ENCODE measurements at places on chromosomes 13 and 19. TPM values are rescaled to one million over a fixed set of nuclear protein-coding genes. Genes with fewer than 3 reads are reported as not detected.

Gene ZNF14
- 7.9 TPM for total RNA-seq

Gene MISP3
- 0.81 TPM for total RNA-seq

Gene RNF6
- 39.3 TPM for total RNA-seq

GRCh38 chr19:24101459-24102115 is 14.6 kb downstream of the ZNF254 start:
- no peak for DNase-seq
- peaks cover 73% of the 10 kb centered on the region for H3K36me3 ChIP-seq
- no peaks in the 10 kb centered on the region for H3K27me3 ChIP-seq
- H3K27ac ChIP-seq, result no peak overlapping the region
- H3K4me1 ChIP-seq, result no peaks in the 10 kb centered on the region

DNA sequence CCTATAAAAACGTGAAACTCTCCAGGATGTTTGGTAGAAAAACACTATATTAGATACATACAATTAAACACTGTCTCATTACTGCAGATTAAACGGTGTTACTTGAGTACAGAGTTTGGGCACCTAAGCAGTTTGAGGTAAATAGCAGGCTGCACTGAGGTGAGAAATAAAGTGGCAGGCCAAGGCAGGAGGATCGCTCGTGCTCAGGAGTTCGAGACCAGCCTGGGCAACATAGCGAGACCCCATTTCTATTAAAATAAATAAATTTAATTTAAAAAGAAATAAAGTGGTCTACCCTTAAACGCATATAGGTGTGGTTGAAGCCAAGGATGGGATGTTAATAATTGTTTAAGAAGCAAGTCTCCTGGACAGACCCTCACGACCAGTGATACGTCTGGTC is 1.2 kb downstream of the PSPC1 start:
- H3K36me3 ChIP-seq, result peaks cover 17% of the 10 kb centered on the region
- H3K27me3 ChIP-seq, result no peaks in the 10 kb centered on the region
- H3K27ac ChIP-seq, result peak overlapping the region; percentile 76
- no peaks in the 10 kb centered on the region for H3K4me1 ChIP-seq

DNA sequence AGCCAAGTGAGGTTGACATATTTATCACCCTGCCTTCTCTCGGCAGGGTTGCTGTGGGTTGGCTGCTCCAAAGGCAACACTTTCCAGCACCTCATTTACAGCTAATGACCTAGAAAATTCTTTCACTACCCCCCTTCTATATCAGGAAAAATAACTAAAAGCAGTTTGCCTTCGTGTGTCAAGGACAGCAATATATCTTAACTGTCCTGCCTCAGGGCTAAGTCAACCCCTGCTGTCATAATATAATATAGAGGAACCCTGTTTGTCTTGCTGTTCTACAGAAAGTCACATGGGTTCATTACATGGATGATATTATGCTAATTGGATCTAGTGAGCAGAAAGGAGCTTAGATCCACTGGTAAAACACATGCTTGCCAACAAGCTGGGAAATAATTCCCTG is 28.1 kb upstream of the USP12 start:
- H3K4me1 ChIP-seq, result 0 out of 2 replicates have a peak, but pooled peaks cover 4% of the 10 kb centered on the region
- no peak overlapping the region for H3K4me3 ChIP-seq
- no peak overlapping the region for H3K27ac ChIP-seq

- peak; percentile 62 for DNase-seq
- H3K27me3 ChIP-seq, result peaks cover 8% of the 10 kb centered on the region
- no peak overlapping the region for H3K27ac ChIP-seq
- H3K4me3 ChIP-seq, result no peak overlapping the region
- peaks cover 12% of the 10 kb centered on the region for H3K4me1 ChIP-seq
Measured at GRCh38 chr19:15563325-15563794, 51.7 kb upstream of the CYP4F8 start.

Data from SJCRH30 (cell line).